ENCODE measurements at places on chromosomes 7 and 10.

DNA sequence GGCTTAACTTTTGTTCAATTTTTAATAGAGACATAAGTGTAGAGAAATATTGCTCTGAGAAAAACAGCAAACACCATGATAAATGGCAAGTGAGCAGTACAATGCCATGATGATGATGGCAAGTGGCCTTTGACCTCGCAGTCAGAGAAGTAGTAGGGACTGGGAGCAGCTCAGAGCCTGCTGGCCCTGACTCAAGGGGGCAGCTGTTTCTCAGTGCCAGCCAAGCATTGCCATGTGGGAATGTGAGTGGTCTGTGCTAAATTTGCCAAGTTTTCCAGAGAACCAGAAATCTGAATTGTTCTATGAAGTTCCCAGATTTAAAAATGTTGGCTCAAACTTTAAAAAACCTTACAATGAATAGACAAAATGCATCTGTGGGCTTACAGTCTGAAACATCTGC is 187.9 kb downstream of the BICC1 start:
- ATAC-seq = no peak

- ATAC-seq = peak; percentile 24
Observed at GRCh38 chr7:90596671-90597562, 796 bp downstream of the CDK14 start.

DNA sequence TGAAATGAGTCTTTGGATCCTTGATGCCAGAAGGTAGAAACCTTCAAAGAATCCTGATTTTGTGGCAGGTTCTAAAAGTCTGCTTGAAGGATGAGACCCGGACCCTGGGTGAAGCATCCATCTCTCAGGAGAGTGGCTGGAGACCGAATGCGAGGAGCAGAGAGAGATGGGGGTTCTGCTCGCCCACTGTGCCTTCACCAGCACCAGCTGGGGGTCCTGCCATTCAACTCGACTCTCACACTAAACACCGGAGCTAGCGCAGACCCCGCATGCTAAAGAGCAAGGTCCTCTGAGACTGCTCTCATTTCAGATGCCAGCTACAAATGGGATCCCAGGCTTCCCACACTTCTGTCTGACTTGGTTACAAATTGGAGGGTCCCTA is 218.4 kb downstream of the GLRX3 start:
- ATAC-seq = no peak

DNA sequence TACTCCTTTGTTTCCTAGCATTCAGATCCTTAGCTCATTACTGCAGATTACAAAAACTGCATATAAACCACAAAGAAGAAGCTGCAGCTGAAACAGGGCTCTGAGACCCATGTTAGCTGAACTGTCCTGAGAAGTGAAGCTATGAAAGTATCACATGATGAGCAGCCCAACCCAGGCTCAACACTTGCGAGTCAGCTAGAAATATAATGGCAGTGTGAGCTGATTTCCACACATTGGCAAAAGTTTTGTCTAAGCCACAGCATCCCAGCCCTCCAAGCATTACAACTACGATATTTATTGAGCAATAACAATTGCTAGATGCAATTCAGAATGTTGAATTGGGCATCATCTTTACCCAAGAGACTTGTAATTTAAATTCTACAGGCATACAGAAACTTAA is 34.5 kb upstream of the SKAP2 start:
- ATAC-seq = no peak

GRCh38 chr10:126384269-126384873 is 3.9 kb downstream of the ADAM12 start:
- ATAC-seq = no peak

- ATAC-seq = no peak
Observed at GRCh38 chr7:75953431-75953830, 38.5 kb downstream of the POR start.

DNA sequence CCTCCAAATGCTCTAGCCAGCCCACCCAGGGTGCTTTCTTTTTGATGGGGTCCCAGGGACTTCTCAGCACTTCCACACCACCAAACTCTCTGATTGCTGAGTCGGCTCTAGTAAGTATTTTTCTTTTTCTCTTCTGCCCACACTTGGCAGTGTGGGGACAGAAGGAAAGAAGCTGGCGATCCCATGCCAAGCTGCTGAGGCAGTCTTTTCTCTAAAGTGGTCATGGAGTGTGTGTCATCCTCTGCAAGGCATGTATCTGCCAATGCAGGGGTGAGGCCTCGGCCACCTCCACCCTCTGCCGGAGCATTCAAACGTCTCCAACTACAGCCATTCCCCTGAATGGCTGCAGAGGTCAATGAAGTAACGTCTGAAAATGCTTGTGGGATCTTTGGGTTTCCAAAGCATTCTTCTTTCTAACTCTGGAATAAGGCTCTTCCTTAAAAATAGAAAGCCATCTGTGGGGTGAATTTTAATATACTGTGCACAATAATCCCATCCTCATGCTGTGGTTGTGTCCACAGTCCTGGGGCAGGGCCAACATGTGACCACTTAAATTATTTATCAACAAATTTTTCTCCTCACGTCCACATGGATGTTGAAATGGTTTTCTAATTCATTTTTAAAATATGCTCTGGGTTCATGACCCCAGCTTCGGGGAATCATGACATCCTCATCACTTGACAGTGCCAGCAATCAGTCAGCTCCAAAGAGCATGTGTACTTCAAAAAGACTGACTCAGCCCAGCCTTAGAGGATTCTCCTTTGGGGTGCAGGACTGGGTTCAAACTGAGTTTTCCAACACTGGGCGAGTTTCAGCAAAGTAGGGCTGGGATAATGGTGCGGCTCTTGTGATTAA is 171.3 kb upstream of the ITGB1 start:
- peak; percentile 69 for ATAC-seq

DNA sequence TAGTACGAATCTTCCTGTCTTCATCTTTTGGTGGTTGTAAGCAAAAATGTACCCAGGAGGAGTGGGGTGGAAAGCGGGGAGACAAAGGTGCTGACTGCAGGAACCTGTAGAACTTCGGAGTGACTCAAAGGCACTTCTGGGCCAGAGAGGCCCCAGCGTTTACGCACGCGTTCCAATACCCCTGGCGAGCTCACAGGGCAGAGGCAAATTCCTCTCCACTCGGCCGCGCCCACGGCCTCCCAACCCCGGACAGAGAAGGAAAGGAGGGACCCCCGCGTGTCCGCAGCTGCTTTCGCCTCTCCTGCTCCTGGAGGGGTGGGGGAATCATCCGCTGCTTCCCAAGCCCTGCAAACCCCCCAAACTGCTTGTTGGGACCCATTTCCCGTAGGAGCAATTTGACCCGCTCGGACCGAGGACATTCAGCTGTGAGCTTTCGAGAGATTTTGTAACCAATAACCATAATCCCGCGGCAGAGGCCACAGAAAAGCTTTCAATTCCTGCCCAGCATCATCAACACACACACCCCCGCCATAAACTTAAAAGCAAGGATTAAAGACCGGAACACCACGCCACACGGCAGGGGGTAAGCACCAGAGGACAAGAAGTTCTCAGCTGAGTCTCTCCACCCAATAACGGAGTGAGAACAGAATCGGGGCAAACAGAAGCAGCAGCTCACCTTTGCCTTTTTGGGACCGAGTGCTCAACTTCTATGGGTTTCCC is 2.3 kb downstream of the IGF2BP3 start:
- ATAC-seq = no peak

GRCh38 chr7:126790763-126791162 is 462.0 kb downstream of the GRM8 start:
- ATAC-seq = no peak

Data from esophagus mucosa (tissue), 1 donor.